ENCODE measurements at places on chromosomes 11 and 22.

GRCh38 chr22:23093051-23093788, 22.9 kb downstream of the GNAZ start:
- DNase-seq: no peak
- no peaks in the 10 kb centered on the region for H3K36me3 ChIP-seq
- H3K27me3 ChIP-seq: no peaks in the 10 kb centered on the region
- H3K4me1 ChIP-seq: peaks cover 8% of the 10 kb centered on the region

DNA sequence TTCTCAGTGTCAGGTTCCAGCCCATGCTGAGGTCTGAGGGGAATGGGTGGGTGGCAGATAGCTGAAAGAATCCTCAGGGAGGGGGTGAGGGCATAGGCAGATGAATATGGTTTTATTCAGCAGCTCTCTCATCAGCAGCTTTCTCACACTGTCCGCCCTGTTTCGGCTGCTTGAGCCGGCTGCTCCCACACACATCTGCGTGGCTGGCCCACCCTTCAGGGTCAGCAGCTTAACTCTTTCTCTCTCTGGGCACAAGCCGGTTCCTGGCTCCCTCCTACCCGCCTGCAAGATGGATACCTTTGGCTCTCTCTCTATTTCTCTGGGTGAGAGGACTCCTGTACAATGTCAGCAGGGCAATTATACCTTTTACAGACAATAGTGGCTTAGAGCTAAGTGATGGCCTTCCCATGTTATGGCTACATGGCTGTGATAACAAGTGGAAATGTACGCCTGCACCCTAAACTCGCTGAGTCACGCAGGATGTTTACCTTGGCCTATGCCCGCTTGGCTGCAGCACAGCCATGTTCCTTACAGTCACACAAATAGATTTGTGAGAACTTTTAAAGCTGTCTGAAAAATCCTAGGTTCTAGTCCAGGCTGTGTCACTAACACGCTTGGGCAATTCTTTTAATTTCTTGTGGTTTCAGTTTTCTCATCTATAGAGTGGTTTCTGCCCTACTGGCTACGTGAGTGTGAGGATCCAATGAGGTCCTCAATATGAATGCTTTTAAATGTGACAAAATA, 4.1 kb downstream of the MMP20 start:
- H3K27me3 ChIP-seq: peaks cover 12% of the 10 kb centered on the region
- no peaks in the 10 kb centered on the region for H3K4me1 ChIP-seq
- no peak overlapping the region for H3K4me3 ChIP-seq
- no peak overlapping the region for H3K27ac ChIP-seq
- DNase-seq: no peak
- no peaks in the 10 kb centered on the region for H3K36me3 ChIP-seq

DNA sequence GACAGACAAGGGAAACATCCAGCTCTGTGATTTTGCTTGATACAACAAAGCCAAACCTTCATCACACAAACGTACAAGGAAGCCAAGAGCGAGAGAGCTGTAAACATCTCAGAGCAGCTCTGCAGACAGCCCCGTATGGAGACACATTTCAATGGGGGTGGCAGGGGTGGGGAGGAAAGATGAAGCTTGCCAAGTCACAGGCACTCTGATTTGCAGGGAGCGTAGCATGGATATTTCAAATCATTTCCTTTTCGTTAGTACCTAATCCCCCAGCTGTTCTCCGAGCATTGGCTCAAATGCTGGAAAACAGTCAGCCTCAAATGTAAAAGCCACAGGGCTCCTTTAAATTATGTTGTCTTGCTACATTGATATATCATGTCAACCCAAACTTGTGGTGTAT, 458.9 kb upstream of the CADM1 start:
- no peak overlapping the region for H3K4me3 ChIP-seq
- H3K36me3 ChIP-seq: no peaks in the 10 kb centered on the region
- H3K27ac ChIP-seq: no peak overlapping the region
- DNase-seq: no peak

GRCh38 chr11:131667566-131667965, 297.2 kb downstream of the NTM start:
- peaks cover 2% of the 10 kb centered on the region for H3K4me1 ChIP-seq
- no peak for DNase-seq
- no peak overlapping the region for H3K27ac ChIP-seq
- H3K27me3 ChIP-seq: no peaks in the 10 kb centered on the region
